Stimulated activated CD8-positive, alpha-beta memory T cell treated with anti-CD3 and anti-CD28 coated beads, Interleukin-7, amount 100 ng/mL, for 1 hour (primary cell): ENCODE measurements at places on chromosomes 6 and 20.

- no peak for DNase-seq
Observed at GRCh38 chr20:12321736-12322135, 404.0 kb downstream of the BTBD3 start.

GRCh38 chr6:113120224-113120581, 736.9 kb upstream of the MARCKS start:
- DNase-seq: no peak

- no peak for DNase-seq
Observed at GRCh38 chr20:53343448-53343847, 250.2 kb downstream of the ZNF217 start.

GRCh38 chr20:61765871-61766654, 299.6 kb downstream of the TAF4 start:
- DNase-seq: no peak

DNA sequence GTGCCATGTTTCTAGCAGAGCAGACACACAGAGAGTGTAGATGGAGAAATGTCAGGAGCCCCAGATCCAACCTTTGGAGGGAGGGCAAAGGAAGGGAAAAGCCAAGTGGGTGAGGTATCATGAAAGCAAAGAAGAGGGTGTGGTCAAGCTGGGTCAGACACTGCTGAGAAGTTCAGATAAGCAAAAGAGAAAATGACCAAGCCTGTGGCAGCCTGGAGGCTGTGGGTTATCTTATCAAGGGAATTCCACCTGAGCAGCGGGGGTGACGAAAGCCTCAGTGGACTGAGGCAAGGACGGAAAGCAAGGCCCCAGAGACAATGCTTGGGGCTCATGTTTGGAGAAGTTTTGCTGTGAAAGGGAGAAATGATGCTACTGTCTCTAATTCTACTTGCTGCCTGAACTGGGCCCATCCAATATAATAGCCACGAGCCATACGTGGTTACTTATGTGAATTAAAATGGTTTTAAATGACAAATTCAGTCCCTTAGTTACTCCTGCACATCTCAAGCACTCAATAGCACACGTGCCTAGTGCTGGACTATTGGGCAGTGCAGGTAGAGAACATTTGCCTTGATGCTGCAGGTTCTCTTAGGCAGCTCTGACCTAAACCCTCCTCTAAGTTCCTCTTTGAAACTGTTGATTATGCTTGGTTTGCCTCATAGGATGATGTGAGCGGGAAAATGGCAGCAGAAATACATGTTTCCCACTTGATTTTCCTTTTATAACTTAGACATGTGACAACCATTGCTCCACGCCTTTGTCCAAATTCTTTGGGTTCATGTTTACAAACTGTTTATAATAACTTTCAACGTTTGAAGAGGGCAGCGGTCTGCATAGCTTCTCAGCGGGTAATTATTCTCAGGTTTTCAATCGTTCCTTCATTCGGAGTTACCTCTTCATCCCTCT, 63.7 kb downstream of the SLC22A23 start:
- DNase-seq: no peak

GRCh38 chr6:138970856-138971425, 17.1 kb downstream of the REPS1 start:
- DNase-seq: no peak

DNA sequence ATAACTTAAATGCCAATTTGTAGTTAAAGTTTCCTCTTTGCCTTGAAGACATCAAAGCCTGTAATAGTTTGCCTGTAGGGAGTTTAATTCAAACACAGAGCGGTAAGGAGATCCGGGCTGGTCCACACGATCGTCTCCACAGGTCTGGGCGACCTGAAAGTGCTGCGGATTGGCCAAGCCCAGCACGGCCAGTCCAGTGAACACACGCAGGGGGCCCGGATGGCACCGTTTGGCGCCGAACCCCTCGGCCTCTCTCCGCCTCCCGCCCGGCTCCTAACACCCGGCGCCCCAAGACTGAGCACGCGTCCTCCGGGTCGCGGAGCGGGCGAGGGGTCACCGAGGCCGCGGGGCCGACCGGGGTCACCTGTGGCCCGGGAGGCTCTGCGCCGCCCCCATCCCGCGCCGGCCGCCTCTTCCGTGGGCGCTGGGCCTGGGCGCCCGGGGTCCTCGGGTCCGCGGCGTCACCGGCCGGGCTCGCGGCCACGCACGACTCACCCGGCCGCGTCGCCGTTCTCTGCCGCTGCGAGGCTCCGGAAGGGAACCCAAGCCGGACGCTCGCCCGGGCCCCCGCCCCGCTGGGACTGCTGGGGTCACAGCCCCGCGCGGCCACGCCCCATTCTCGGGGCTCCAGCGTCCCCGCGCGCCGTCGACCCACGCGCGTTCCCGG, 481 bp downstream of the SERPINB6 start:
- DNase-seq: no peak

- no peak for DNase-seq
Observed at GRCh38 chr6:38792356-38792755, 77.2 kb downstream of the DNAH8 start.

- DNase-seq: no peak
Observed at GRCh38 chr20:50567860-50568548, 57.8 kb downstream of the PTPN1 start.

DNA sequence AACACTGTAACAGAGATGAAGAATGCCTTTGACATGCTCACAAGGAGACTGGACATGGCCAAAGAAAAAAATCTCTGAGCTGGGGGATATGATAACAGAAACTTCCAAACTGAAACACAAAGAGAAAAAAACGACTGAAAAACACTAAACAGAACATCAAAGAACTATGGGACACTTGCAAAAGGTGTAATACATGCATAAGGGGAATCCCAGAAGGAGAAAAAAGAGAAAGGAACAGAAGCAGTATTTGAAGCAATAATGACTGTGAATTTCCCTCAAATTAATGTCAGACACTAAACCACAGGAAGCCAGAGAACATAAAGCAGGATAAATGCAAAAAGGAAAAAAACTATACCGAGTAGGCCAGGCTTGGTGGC, 117.4 kb upstream of the ARID1B start:
- no peak for DNase-seq

DNA sequence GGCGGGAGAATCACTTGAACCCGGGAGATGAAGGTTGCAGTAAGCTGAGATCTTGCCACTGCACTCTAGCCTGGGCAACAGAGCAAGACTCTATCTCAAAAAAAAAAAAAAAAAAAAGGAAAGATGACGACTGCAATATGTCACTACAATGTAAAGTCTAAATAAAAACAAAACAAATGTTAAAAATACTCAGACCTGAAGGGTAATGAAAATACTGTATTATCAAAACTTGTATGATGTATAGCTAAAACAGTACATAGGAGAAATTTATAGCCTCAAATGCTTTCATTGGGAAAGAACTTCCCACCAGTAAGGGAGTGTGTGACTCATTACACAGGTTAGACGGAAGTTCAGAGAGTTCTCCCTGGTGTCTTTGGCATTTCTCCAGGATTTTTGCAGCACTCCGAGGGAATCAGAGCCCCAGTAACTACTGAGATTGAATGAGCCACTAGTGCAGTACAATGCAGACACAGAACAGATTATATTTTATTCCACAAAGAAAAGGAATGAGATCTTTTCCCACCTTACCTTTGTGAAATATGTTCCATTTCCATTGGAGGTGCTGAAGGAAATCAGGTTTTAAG, 12.5 kb upstream of the RALGAPB start:
- DNase-seq: no peak

DNA sequence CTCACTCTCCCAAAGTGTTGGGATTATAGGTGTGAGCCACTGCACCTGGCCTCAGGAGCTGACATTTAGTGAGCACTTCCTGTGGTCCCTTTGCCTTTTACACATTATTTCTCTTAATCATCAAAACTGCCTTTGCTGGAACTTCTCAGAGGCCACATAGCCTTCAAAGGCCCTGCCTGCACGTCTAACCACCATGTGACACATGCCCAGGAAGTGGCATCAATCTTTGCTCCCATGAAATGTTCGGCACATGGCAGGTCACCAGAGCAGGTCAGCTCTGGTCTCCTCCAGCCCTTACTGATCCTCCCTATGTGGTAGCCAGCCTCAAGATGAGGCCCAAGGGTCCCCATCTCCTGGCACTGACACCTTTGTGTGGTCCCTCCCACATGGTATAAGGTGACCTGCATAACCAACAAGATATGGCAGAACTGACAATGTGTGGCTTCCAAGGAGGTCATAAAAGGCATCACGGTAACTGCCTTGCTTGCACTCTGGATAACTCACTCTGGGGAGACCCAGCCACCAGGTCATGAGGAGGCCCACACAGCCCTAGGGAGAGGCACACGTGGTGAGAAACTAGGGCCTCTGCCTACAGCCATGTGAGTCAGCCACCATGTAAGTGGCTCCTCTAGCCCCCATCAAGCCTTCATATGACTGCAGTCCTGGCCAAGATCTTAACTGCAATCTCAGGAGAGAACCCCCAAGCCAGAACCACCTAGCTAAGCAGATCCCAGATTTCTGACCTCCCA, 28.8 kb upstream of the HMGA1 start:
- no peak for DNase-seq

DNA sequence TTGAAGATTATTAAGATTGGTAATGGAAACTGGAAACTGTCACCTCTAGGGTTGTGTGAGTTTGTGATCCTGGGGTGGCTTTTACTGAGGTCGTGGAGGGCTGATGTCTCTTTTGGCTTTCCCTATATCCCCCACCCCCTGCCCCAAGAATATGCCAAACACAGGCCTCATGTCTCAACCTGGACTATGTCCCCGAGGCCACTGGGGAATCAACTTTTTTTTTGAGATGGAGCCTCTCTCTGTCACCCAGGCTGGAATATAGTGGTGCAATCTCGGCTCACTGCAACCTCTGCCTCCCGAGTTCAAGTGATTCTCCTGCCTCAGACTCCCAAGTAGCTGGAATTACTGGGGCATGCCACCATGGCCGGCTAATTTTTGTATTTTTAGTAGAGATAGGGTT, 83.3 kb upstream of the RALGAPA2 start:
- DNase-seq: no peak
